Activated effector memory CD4-positive, alpha-beta T cell treated with Interleukin-2 at 50 U/mL for 16 hours (primary cell): ENCODE measurements at places on chromosomes 5 and 9.

DNA sequence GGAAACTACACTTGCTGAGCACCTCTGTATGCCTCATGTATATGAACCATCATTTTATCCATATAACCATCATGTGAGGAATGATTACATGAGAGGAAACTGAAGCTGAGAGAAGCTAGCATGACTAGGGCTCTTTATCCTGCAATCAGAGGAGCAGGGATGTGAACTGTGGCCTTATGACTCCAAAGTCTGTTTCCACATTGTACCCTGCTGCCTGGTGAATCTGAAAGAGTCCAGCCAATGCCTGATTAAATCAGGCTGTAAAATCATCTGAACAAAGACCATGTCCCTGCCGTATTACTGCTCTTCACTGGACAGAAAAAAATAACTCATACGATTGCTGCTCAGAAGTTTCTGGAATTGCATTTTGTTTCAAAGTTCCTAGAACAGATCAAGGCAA is 67.0 kb downstream of the LPAR1 start:
- no peak for DNase-seq

- DNase-seq = no peak
Observed at GRCh38 chr9:72814083-72814597, 138.7 kb downstream of the ALDH1A1 start.

DNA sequence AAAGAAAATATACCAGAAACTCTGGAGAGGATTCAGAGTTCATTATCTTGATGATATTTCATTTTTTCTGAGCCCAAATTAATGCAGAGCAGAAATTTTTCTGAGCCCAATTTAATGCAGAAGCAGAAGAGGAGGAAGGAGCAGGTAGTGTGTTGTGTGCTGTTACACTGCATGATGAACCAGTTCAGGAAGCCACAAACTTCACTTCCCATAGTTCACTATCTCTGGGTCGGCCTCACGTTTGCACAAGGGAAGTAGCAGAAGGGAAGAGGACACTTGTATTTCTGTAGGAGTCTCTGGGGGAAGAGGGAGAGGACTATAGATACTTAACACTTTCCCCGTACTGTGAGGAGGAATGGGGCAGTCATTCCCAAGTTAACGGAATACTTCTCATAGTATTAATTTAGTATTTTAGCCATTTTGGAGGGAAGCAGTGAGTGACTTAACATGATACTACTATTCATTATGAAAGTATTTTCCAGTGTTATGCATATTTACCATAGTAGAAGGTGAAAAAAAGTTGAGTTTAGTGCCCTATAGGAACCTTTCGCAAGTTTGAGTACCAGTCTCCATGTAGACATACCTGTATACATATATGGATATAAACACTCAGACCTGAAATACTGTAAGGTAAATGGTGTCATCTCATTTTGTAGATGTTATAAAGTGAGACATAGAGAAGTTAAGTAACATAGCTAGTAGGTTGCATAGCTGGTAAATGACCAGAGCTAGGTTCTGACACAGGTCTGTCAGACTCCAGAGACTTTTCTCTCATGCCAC is 30.0 kb downstream of the XPA start:
- no peak for DNase-seq

DNA sequence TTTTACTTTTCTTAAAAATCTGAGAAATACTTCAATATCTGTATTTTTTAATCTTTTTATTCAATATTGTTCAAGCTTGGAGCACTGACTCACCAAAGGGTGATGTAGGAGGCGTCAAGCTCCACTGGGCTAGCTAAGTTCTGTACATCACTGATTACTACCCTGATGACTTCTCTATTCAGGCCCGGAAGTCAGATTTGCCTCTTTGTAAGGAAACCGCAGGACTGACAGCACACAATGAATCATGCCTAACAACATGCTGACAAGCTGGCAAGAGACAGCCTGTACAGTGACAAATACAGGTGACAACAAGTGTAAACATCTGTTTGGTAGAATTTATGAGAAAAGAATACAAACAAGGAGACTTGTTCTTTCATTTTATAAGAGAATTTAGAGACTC is 627.9 kb upstream of the RORB start:
- DNase-seq = no peak

DNA sequence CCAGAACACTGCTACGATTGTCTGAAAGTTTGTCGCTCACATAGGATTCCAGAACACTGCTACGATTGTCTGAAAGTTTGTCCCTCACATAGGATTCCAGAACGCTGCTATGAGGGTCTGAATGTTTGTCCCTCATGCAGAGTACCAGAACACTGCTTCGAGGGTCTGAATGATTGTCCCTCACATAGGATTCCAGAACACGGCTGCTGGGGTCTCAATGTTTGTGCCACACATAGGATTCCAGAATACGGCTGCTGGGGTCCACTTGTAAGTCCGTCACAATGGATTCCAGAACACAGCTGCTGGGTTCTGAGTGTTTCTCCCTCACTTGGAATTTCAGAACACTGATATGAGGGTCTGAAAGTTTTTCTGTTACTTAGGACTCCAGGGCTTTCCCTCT is 203.3 kb downstream of the FOXD4L6 start:
- no peak for DNase-seq
